ENCODE measurements at places on chromosomes 1 and 21.

GRCh38 chr1:213397638-213398037 lies 346.6 kb downstream of the RPS6KC1 start:
- no peak for DNase-seq

DNA sequence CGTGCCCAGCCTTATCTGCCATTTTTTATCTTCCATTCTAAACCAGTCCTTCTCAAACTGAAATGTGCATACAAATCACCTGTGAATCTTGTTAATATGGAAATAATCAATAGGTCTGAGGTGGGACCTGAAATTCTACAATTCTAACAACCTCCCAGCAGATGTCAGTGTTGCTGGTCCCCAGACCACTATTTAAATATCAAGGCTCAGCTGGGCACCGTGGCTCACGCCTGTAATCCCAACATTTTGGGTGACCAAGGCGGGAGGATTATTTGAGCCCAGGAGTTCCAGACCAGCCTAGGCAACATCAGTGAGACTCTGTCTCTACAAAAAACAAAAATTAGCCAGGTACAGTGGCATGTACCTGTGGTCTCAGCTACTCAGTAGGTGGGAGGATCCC lies 4.1 kb downstream of the UQCRHL start:
- DNase-seq, result peak; percentile 29

GRCh38 chr1:108570128-108570527 lies 10.2 kb downstream of the EEIG2 start:
- no peak for DNase-seq

DNA sequence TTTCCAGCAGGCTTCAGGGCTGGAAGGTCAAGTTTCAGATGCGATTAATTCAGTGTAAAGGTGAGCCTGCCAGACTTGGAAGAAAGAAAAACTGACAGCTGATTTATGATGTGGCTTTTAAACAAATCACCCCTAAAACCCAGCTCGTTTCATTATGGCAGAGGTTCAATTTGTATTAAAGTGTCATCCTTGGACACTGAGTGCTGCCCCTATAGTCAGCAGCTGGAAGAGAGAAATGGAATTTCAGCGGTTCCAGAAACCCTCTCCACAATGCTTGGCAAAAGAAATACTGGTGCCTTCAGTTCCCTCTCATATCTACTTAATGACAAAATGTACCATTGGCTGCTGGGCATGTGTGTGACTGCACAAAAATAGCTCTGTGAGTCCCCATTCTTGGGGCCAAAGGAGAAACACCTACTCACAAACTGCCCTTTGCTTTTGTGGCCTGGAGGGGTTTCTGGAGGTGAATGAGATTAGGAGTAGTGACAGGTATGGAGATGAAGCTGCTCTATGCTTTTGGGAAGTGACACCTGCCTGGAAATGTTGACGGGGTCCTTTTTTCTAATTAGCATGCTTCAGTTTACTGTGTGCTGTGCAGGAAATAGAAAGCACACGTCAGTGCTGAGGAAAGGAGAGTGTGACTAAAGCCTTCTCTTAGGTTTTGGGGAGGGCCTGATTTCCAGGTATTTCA lies 95.1 kb upstream of the TSPAN2 start:
- no peak for DNase-seq

DNA sequence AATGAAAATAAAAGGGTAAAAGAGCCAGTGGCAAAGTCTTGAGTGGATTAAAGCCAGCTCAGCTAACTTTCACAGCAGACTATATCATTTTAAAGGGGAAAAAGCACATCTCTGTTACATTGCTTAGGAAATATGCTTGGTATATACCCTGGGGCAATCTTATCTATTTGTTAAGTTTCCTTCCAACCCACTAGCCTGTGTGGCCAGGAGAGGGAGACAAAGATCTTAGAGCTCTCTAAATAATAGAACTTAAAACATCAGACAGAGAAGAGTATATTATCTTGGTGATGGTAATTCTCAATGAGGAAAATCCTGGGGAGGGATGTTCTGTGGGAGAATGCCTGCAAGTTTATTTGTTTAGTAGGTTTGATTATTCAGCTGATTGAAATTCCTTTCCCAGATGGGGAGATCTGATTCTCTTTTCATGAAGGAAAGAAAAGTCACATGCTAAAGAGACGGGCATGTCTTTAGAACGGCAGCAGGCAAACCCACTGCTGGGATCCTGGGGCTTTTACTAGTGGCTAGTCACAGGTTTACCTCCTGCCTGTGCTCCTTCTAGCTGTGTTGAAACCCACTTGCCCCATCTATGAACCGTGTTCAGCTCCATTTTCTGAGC lies 3.6 kb downstream of the KCNE2 start:
- peak; percentile 44 for DNase-seq

- DNase-seq, result no peak
Observed at GRCh38 chr1:119542492-119542946, 35.5 kb downstream of the HSD3B1 start.

- DNase-seq, result no peak
Observed at GRCh38 chr1:157562515-157562914, 10.2 kb upstream of the FCRL5 start.

- no peak for DNase-seq
Observed at GRCh38 chr1:245566134-245566533, 411.3 kb downstream of the KIF26B start.

GRCh38 chr1:196951711-196952394 lies 8.3 kb downstream of the CFHR2 start:
- no peak for DNase-seq

DNA sequence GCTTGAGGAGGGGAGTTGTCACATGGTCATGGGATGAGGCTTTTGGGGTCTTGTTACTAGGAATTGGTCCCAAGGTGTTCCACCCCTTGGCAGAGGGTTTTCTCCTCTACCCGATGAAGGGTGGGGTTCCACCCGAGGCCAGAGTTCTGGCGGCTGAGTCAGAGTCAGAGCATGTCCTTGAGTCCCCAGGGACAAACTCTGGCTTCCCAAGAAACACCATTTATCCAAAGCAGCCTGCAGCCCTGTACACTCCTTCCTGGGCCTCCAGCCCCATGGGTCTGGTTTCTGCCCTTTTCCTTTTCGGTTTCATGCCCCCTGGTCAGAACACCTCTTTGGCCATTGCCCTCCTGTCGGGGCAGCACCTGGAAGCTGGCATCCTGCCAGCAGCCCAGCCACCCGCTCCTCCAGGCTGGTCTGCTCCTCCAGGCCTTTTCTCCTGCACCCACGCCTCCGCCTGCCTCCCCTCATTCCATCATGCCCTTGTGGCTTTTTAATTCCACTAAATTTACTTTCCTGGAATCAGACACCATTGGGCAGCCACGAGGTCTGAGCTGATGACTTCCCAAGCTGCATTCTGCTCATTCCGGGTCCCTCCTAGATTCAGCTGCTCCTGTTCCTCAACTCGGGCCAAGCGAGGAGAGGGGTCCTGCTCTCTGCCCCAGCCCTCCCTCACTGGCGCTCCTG lies 301.7 kb upstream of the VAMP3 start:
- DNase-seq, result no peak

DNA sequence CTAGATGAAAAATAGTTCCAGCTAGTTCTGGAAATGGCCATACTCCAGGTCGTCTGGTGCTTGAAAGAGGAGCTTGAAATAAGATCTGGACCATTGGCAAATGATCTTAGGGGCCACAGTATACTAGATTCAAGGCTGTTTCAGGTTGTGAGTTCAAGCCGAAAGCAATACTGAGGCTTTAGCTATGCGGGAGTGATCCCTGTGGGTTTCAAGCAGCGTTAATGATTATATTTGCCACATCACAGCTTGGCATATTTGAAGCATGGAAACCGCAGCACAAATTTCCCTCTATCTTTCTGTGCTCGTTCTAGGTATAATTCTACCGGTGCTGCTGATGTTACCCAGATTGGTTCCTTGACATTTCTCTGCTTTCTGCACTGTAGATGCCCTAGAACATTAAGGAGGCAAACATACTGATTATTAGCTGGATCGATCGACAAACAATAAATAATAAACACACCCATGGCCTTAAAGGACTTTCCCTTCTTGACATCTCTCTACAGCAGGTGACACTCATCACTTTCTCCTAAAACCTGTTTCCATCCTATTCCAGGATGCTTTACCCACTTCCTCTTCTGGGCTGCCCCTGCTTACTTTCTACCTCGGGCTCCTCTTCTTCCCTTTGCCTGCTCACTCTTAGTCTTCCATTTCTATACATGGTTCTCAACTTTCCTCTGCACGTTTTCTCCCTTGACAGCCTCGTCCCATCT lies 40.6 kb upstream of the LYST start:
- no peak for DNase-seq

- DNase-seq, result no peak
Observed at GRCh38 chr1:29408831-29409605, 172.7 kb downstream of the PTPRU start.
